Fibroblast of upper back skin (primary cell): ENCODE measurements at places on chromosomes 2 and 18.

GRCh38 chr2:126756125-126756524, 100.2 kb downstream of the GYPC start:
- no peak for DNase-seq

- DNase-seq: no peak
Measured at GRCh38 chr2:100718065-100718629, 101.8 kb upstream of the NPAS2 start.

GRCh38 chr2:28958689-28959088, 22.4 kb upstream of the TOGARAM2 start:
- DNase-seq: peak; percentile 78

- no peak for DNase-seq
Measured at GRCh38 chr2:84057917-84058560, 401.0 kb downstream of the SUCLG1 start.
